ENCODE measurements at places on chromosomes 12 and 14. TPM values are rescaled to one million over a fixed set of nuclear protein-coding genes. Genes with fewer than 3 reads are reported as not detected.
A peak's percentile ranks its signal among the peaks of the same experiment; 100 is the strongest.

DNA sequence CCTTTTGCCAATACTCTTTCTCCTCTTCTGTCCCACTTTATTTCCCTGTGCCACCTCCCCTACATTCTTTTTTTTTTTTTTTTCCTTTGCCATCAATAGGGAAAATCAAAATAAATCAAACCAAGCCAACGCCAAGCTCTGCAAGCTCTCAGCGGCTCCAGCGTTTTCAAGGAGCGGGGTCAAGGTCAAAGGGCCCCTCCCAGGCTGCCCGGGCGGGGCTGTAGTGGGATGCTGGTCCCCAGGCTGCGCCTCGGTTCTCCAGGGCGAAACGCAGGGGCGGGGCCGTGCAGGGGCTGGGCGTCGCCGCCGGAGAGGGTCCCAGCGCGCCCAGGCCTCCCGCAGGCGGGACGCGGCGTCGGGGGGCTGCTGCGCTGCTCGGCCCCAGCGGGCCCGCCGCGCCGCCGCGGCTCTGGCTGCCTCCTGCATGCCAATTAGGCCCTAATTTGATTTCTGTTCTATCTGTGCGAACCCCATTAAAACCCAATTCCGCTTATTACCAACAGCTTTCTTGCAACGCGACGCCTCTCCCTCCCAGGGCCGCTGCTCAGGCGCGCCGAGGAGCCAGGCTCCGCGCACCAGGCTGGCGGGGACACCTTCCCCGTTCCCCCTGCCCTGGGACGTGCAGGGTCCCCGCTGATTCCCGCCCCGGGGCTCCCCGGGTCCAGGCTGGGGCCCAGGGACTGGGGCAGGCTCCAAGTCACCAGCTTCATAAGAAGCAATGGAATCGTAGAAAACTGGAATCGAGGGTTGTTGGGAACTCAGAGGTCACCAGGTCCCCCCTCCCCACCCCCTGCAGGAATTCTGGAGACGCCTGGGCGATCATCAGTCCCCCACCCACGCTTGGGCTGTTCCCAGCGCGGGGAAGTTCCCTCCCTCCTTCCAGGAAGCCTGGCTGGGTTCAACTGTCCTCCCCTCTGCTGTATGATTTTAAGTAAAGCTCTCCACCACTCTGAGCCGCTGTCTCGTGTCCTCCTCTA lies 50.7 kb upstream of the MAP1LC3B2 start:
- DNase-seq, result peak; percentile 73
- H3K27ac ChIP-seq, result peak overlapping the region; percentile 42
- H3K27me3 ChIP-seq, result no peaks in the 10 kb centered on the region

- DNase-seq, result no peak
- H3K36me3 ChIP-seq, result no peaks in the 10 kb centered on the region
- H3K4me3 ChIP-seq, result no peak overlapping the region
- H3K4me1 ChIP-seq, result no peaks in the 10 kb centered on the region
Observed at GRCh38 chr12:90833228-90833627, 121.7 kb downstream of the CCER1 start.

- H3K27me3 ChIP-seq, result no peaks in the 10 kb centered on the region
- H3K36me3 ChIP-seq, result no peaks in the 10 kb centered on the region
- no peak overlapping the region for H3K27ac ChIP-seq
- H3K4me3 ChIP-seq, result no peak overlapping the region
Observed at GRCh38 chr12:26106347-26106746, 18.5 kb downstream of the BHLHE41 start.

GRCh38 chr14:36662543-36663403 lies 1.1 kb downstream of the PAX9 start:
- DNase-seq, result no peak
- peaks cover 98% of the 10 kb centered on the region for H3K27me3 ChIP-seq
- no peak overlapping the region for H3K27ac ChIP-seq
- peaks cover 34% of the 10 kb centered on the region for H3K4me1 ChIP-seq

DNA sequence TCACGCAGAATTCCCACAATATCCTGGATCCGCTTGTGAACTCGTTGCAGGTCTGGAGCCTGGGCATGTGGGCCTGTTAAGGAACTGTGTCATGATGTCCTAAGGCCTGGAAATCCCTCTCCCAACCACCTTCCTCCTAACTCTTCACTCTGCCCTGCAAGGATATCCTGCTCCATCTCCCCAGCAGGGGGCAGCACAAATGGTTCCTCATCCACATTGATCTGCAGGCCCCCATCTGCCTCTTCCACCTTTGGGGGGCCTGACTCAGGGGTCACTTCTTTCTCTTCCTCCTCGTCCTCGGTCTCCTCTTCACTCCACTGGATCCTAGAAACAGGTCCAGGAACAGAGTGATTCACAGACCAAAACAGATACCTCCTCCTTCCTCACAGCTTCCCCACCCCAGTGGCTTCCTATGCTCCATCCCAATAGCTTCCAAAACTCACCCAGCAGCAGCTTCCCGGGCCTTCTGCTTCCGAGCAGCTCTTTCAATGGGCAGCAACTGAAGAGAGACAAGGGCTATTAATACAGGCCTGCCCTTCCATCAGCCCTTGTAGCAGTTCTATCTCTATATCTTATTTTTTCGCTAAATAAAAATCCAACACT lies 4.5 kb downstream of the NOP2 start:
- peaks cover 9% of the 10 kb centered on the region for H3K4me1 ChIP-seq
- peak; percentile 75 for DNase-seq
- no peaks in the 10 kb centered on the region for H3K27me3 ChIP-seq
- H3K36me3 ChIP-seq, result peaks cover 77% of the 10 kb centered on the region
- H3K27ac ChIP-seq, result no peak overlapping the region
- no peak overlapping the region for H3K4me3 ChIP-seq

GRCh38 chr14:91501951-91502930 lies 7.9 kb downstream of the PPP4R3A start:
- peaks cover 27% of the 10 kb centered on the region for H3K36me3 ChIP-seq
- no peaks in the 10 kb centered on the region for H3K27me3 ChIP-seq
- no peak for DNase-seq
- no peak overlapping the region for H3K27ac ChIP-seq
- no peak overlapping the region for H3K4me3 ChIP-seq

- no peak overlapping the region for H3K4me3 ChIP-seq
- no peaks in the 10 kb centered on the region for H3K4me1 ChIP-seq
- H3K36me3 ChIP-seq, result peaks cover 9% of the 10 kb centered on the region
- no peak overlapping the region for H3K27ac ChIP-seq
- no peaks in the 10 kb centered on the region for H3K27me3 ChIP-seq
- DNase-seq, result no peak
Observed at GRCh38 chr14:39369029-39369428, 63.2 kb downstream of the FBXO33 start.

- H3K27me3 ChIP-seq, result no peaks in the 10 kb centered on the region
- no peak overlapping the region for H3K4me3 ChIP-seq
- H3K4me1 ChIP-seq, result no peaks in the 10 kb centered on the region
- no peak overlapping the region for H3K27ac ChIP-seq
- no peaks in the 10 kb centered on the region for H3K36me3 ChIP-seq
- DNase-seq, result no peak
Observed at GRCh38 chr12:116480210-116480810, 78.9 kb upstream of the MAP1LC3B2 start.

DNA sequence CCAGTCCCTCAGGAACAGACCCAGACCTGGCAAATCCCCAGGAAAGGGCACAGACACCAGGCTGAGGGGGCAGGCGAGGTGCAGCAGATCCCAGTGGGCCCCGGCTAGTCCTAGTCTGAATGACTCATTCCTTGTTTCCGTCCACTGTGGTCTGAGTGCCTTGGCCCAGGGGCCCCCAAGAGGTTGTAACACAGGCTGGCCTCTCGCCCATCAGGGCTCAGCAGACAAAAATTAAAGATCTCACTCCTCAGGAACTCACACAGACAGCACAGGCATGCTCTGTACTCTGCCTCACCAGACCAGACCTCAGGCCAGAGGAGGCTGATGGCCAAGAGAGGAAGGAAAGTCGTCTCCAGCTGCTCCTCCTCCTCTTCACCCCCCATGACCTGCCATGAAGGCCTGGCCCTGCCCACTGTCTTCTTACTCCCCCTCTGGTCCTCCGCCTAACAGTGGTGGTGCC lies 7.7 kb upstream of the LTBP2 start:
- no peaks in the 10 kb centered on the region for H3K27me3 ChIP-seq
- no peaks in the 10 kb centered on the region for H3K36me3 ChIP-seq
- H3K4me3 ChIP-seq, result no peak overlapping the region

- H3K36me3 ChIP-seq, result peaks cover 35% of the 10 kb centered on the region
- H3K27ac ChIP-seq, result peak overlapping the region; percentile 92
- peak overlapping the region; percentile 89 for H3K4me3 ChIP-seq
- no peaks in the 10 kb centered on the region for H3K27me3 ChIP-seq
- H3K4me1 ChIP-seq, result peaks cover 31% of the 10 kb centered on the region
Observed at GRCh38 chr14:22837750-22838538, 1.6 kb downstream of the MMP14 start.

GRCh38 chr12:57381693-57382220 lies 49.1 kb downstream of the R3HDM2 start:
- H3K27me3 ChIP-seq, result no peaks in the 10 kb centered on the region
- peaks cover 5% of the 10 kb centered on the region for H3K36me3 ChIP-seq
- no peak for DNase-seq
- H3K27ac ChIP-seq, result no peak overlapping the region
- no peaks in the 10 kb centered on the region for H3K4me1 ChIP-seq

DNA sequence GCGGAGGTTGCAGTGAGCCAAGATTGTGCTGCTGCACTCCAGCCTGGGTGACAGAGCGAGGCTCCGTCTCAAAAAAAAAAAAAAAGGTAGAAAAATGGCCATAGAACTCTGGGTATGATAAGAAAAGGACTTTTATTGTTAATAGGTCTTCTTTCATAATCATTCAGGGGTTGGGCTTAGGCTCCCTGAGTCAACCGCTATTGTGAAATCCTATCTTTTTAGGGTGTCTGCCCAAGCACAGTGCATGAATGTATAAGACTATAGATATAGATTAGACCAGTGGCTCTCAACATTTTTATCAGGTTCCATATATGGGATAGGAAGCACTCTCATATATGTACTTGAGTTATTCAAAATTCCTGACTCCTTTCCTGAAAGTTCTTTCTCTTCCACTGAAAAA lies 48.7 kb upstream of the USP15 start:
- H3K36me3 ChIP-seq, result no peaks in the 10 kb centered on the region
- no peak for DNase-seq
- peaks cover 4% of the 10 kb centered on the region for H3K4me1 ChIP-seq
- H3K27me3 ChIP-seq, result no peaks in the 10 kb centered on the region
- H3K27ac ChIP-seq, result no peak overlapping the region

GRCh38 chr12:23290627-23291330 lies 658.7 kb downstream of the SOX5 start:
- DNase-seq, result no peak
- no peaks in the 10 kb centered on the region for H3K4me1 ChIP-seq
- H3K4me3 ChIP-seq, result no peak overlapping the region
- no peak overlapping the region for H3K27ac ChIP-seq
- H3K27me3 ChIP-seq, result no peaks in the 10 kb centered on the region
- no peaks in the 10 kb centered on the region for H3K36me3 ChIP-seq

DNA sequence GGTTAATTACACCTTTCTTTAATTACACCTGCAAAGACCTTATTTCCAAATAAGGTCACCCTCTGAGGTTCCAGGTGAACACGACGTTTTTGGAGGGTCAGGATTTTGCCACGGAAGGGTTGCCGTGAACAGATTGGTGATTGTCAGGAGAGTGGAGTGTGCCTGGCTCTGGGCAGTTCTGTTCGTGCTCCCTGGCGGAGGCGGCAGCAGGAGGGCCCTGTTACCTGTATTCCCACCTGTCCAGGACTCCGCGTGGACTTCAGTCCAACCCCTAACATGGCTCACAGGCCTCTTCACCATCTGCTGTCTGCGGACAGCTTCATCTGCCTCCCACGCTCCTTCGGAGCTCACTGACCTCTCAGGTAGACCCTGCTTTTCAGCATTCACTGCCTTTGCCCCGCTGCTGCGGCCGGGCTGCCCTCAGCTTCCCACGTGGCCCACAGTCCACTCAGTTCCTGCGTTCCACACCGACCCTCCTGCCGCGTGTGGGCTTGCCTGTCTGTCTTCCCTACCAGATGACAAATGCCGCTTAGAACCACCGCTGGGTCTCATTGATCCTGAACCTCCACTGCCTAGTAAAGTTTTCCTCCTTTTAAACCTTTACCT lies 187.5 kb upstream of the DIO3 start:
- H3K4me3 ChIP-seq, result no peak overlapping the region
- H3K4me1 ChIP-seq, result no peaks in the 10 kb centered on the region
- H3K36me3 ChIP-seq, result no peaks in the 10 kb centered on the region
- no peak overlapping the region for H3K27ac ChIP-seq

GRCh38 chr12:115895247-115895646 lies 382.2 kb downstream of the MED13L start:
- no peak for DNase-seq
- no peak overlapping the region for H3K27ac ChIP-seq
- no peaks in the 10 kb centered on the region for H3K36me3 ChIP-seq
- no peaks in the 10 kb centered on the region for H3K4me1 ChIP-seq

DNA sequence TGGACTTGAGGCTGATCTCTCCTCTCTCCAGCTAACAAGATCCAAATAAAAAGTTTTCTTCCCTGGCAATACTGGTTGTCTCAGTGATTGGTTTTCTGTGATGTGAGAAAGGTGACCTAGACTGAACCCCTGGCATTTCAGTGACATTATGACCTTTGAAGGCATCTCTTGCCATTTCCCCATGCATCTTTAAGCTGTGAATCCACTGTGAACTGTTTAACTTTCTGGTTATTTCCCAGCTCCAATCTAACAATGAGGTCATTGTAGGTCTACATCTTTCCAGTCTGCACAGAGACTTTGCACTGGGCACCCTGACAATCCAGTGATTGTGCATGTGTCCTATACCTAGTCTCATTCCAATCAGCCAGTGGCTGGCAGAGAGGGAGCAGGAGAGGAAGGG lies 155.9 kb upstream of the NUDT4 start:
- no peaks in the 10 kb centered on the region for H3K36me3 ChIP-seq
- H3K27ac ChIP-seq, result no peak overlapping the region
- H3K27me3 ChIP-seq, result no peaks in the 10 kb centered on the region
- H3K4me3 ChIP-seq, result no peak overlapping the region

- no peak overlapping the region for H3K4me3 ChIP-seq
- H3K27ac ChIP-seq, result no peak overlapping the region
- no peaks in the 10 kb centered on the region for H3K27me3 ChIP-seq
- DNase-seq, result no peak
- H3K4me1 ChIP-seq, result peaks cover 56% of the 10 kb centered on the region
Observed at GRCh38 chr12:47799357-47799955, 20.2 kb downstream of the HDAC7 start.

GRCh38 chr14:103803661-103804060 lies 43.7 kb downstream of the PPP1R13B start:
- DNase-seq, result no peak
- H3K27ac ChIP-seq, result no peak overlapping the region
- peaks cover 7% of the 10 kb centered on the region for H3K4me1 ChIP-seq
- no peaks in the 10 kb centered on the region for H3K36me3 ChIP-seq

GRCh38 chr12:3888659-3889058 lies 15.5 kb upstream of the PARP11 start:
- H3K4me1 ChIP-seq, result no peaks in the 10 kb centered on the region
- H3K36me3 ChIP-seq, result no peaks in the 10 kb centered on the region
- DNase-seq, result no peak

The CTSG gene
- 9.7 TPM for total RNA-seq

The FCF1 gene
- 40.7 TPM for total RNA-seq

The IAPP gene
- not detected for total RNA-seq

The SLC39A5 gene
- 0.87 TPM for total RNA-seq

The GYS2 gene
- not detected for total RNA-seq

The TRIM9 gene
- total RNA-seq, result 0.32 TPM

The RAPGEF3 gene
- 69.6 TPM for total RNA-seq

The GPR65 gene
- total RNA-seq, result 7.7 TPM

The EPYC gene
- not detected for total RNA-seq

The MLH3 gene
- total RNA-seq, result 33.4 TPM

The TAS2R42 gene
- not detected for total RNA-seq

The PKP2 gene
- 1.9 TPM for total RNA-seq

The DEPDC4 gene
- total RNA-seq, result 0.61 TPM

The CGRRF1 gene
- 22.5 TPM for total RNA-seq

The MIPOL1 gene
- total RNA-seq, result 10.0 TPM

The PARPBP gene
- 2.1 TPM for total RNA-seq

The GZMH gene
- total RNA-seq, result 4.7 TPM

The PTPN6 gene
- 154 TPM for total RNA-seq

The CD27 gene
- 1.5 TPM for total RNA-seq

Measured in upper lobe of right lung (tissue), 1 donor.